Activated CD8-positive, alpha-beta memory T cell treated with anti-CD3 and anti-CD28 coated beads for 1 hour (primary cell): ENCODE measurements at places on chromosomes 7 and 10.

GRCh38 chr7:112566442-112567324 is 85.9 kb downstream of the LSMEM1 start:
- no peak for DNase-seq

GRCh38 chr7:44084701-44085100 is 2.4 kb upstream of the POLM start:
- DNase-seq: no peak

GRCh38 chr10:75049316-75050148 is 61.9 kb upstream of the SAMD8 start:
- no peak for DNase-seq

DNA sequence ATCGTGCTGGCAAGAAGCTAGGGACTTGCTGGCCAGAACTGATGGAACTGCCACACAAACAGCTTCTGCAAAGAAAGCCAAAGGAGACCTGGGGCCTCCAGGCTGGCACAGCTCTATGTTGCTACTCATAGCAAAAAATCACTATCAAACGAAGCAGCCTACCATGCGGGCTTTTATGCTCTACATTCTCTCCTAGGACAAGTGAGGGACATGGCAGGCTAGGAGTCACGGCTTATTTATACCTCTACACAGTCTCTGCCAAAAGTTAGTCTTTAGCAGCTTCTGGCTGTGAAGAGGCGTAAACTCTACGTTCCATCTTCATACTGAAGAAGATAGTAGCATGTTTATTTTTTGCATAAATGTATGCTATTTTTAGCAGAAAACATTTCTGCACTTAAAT is 35.4 kb downstream of the CDCA7L start:
- no peak for DNase-seq

GRCh38 chr10:62426086-62426485 is 51.9 kb downstream of the ZNF365 start:
- DNase-seq: no peak

DNA sequence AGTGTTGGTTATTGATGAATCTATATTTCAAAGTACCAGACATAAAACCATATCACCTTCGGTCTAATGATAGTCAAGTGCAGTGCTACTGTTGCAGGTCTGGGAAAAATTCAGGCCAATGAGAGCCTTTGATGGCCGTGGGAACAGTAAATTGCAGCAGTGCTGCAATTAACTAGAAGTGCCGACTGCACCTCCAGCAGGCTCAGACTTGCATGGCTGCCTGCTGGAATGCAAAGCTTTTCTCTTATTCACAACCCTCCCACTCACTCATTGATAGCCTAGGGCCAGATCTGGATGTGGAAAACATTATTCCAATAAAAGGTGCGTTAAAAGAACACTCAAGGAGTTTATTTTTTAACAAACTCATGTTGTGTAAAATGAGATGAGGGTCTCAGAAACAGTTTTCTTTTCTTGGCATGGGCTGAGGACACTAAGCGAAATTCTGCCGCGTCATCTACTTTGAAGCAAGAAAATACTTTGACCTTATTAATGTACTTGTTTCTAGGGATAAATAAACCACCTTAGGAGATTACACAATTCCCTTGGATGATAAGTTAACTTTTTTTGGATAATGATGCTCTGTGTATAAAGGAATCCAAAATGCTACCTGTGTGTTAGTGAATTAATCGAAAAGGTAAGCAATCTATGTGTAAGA is 17.1 kb downstream of the PLXDC2 start:
- DNase-seq: no peak

GRCh38 chr7:116801092-116801710 is 61.2 kb upstream of the CAPZA2 start:
- no peak for DNase-seq

DNA sequence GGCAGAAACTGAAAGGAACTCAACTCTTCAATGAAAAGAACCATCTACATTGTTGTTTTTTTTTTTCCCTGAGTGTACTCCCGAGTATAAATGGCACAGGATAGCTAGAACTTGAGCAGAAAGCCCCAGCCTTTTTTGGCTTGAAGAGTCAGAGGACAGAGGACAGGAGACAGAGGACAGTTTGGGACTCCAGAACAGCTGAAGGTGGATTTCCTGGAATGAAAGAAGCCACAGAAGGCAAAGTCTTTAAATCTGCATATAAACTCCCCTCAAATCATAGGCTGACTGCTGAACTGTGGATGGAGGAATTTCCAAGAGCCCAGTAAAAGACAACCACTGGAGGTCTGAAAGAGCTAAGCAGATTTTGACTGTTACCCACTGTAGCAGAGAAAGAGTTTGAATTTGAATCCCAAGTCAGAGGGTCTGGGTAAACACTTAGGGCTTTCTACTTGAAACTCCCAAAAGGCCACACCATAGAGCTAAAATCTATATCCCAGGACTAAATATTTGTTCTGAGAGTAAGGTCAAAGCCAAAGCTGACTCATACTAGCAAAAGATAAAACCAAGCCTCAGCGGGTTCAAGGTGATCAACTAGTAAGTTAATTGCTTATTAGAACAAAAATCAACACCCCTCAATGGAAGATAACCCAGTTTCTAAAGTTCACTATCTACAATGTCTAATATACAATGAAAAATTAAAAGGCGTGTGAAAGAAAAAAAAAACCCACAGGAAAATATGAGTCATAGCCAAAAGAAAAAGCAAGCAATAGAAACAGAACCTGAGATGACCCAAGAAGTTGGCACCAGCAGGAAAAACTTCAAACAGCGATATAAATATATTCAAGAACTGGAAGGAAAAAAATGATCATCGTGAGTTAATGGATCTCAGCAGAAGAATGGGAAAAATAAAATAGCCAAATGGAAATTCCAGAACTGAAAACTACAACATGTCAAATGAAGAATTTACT is 1.8 kb upstream of the OPN1SW start:
- DNase-seq: no peak

DNA sequence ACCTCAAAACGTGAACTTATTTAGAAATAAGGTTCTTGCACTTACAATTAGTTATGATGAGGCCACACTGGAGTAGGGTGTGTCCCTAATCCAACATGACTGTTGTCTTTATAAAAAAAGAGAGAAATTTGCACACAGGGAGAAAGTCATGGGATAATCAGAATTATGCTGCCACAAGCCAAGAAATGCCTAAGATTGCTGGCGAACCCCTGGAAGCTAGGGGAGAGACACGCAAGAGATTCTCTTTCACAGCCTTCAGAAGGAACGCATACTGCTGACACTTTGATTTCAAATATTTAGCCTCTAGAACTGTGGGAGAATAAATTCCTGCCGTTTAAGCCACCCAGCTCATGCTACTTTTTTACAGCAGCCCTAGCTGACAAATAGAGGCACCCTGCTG is 138.3 kb downstream of the CCDC71L start:
- DNase-seq: no peak

DNA sequence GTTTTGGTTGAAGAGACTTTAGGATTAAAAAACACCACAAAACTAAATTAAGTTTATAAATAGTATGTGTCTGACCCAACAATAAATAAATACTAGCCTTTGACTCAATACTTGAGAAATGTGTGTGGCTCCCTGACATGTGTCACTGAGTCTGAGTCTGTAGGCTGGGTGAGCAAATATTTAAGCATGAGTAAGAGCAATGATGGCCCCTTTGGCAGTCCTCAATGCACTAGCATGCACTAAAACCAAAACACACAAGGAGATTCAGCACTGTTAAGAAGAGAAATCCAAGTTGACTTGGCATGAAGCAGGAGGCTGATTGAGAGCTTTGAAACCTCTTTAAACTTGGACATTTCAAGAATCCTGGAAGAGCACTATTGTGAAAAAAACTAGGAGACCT is 37.1 kb downstream of the CCDC71L start:
- DNase-seq: no peak

DNA sequence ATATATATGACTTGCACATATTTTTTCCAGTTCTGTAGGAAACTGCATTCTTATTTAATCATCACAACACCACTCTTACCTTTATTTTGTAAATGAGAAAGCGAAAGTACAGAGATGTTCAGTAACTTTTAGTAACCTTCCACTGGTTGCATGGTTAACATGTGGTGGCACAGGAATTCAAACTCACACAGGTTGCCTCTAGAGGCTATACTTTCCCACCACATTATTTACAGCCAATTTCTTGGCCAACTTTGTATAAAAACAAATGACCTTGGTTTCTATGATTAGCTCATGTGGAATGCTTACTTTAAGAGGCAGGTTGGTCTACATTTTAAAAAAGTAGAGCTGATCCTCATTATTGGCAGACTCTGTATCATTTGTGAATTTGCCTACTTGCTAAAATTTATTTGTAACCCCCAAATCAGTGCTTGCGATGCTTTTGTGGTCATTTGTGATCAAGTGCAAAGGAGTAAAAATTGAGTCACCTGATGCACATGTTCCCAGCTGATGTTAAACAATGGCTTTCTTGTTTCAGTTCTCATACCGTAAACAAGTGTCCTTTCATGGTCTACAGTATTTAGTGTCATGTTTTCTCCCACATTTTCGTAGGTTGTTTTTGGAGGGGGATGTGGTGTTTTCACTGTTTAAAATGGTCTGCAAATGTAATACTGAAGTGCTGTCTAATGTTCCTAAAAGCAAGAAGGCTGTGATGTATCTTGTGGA is 14.8 kb downstream of the BBS9 start:
- no peak for DNase-seq

DNA sequence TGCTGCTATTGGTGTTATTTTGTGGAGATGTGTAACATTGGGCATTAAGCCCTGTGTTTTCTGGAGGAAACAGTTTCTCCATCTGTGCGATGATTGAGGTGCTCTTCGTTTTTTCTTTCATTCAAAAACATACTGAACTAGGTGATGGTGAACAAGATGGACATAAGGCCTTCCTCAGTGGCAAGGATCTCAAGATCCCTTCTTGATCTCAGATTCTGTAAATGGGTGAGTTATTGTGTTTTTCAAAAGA is 759 bp upstream of the ELAPOR2 start:
- no peak for DNase-seq

DNA sequence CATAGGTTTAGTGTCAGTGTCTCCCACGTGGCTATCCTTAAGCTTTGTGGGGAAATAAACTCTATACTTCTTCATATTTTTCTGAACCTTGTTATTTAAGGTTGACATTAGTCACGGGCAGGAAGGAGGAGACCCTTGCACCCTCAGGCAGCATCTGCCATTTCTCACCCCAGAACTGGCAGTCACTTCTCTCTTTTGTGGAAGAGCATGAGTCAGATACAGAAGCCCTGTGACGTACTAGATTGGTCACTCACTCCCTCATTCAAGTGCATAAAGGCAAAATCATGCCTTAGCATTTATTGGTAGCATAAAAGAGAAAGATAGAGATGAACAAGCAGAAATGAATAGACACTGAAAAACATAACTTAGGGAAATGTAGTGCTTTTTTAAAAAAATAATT is 206.0 kb upstream of the MDFIC start:
- no peak for DNase-seq

- DNase-seq: no peak
Observed at GRCh38 chr10:72740528-72740927, 48.6 kb downstream of the MCU start.

DNA sequence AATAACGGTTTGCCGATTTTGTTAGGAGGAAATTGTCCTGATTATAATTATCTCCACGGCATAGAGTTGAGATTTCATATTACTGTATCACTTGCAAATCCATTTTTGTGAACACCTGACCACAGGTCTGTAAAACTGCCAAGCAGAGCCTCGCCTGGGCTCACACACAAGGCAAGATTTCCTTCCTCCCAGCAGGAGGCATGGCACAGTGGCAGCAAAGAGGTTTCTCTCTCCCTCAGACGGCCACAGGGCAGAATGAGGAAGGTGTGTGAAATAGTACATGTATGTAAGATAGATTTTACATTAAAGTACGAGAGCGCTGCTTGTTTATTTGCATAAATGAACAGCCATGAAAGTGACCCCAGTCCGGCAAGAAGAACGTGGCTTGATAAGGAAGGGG is 130.1 kb downstream of the CELF2 start:
- DNase-seq: no peak

DNA sequence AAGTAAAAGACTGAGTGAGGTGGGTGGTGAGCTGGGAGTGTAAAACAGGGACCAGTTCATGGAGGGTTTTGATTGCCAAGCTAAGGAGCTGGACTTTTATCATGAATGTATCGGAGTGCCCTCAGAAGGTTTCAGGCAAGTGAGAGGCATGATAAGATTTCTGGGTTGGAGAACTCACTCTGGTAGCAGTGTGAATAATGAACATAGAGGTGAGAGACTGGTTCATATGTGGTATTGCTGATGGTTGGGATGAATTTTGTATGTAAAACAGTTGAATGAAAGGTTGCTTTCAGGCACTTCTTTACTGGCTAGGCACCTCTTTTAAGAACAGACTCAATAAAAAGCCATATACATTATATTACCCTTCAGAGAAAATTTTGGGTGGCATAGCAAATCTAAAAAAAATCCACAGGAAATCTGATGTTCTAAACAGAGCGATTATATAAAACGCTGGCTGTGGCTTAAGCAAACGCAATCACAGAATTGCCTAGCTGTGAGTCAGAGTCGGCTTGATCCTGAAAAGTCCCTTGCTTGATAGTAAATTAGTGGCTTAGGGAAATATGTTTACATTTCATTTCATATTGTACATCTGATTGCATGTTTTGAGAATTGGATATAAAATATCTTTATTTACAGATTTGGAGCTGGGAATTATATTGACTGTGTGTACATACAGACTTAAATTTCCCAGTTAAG is 92.9 kb upstream of the HDAC9 start:
- no peak for DNase-seq

- DNase-seq: no peak
Observed at GRCh38 chr10:72550239-72550638, 75.6 kb downstream of the MICU1 start.
